Sigmoid colon (tissue), 7 donors: ENCODE measurements at places on chromosomes 4 and X. TPM values are rescaled to one million over a fixed set of nuclear protein-coding genes. Genes with fewer than 3 reads are reported as not detected.

GRCh38 chr4:4709736-4710135, 149.7 kb upstream of the MSX1 start:
- H3K36me3 ChIP-seq: no peaks in the 10 kb centered on the region
- no peaks in the 10 kb centered on the region for H3K27me3 ChIP-seq
- DNase-seq: no peak
- no peak overlapping the region for H3K27ac ChIP-seq
- H3K4me1 ChIP-seq: no peaks in the 10 kb centered on the region

GRCh38 chrX:46179748-46180147, 365.5 kb downstream of the ZNF674 start:
- no peak overlapping the region for H3K27ac ChIP-seq
- H3K27me3 ChIP-seq: no peaks in the 10 kb centered on the region
- no peak for DNase-seq

- H3K27me3 ChIP-seq: no peaks in the 10 kb centered on the region
- H3K4me1 ChIP-seq: no peaks in the 10 kb centered on the region
- H3K4me3 ChIP-seq: no peak overlapping the region
- no peaks in the 10 kb centered on the region for H3K36me3 ChIP-seq
Observed at GRCh38 chr4:80173401-80173800, 23.9 kb upstream of the PRDM8 start.

DNA sequence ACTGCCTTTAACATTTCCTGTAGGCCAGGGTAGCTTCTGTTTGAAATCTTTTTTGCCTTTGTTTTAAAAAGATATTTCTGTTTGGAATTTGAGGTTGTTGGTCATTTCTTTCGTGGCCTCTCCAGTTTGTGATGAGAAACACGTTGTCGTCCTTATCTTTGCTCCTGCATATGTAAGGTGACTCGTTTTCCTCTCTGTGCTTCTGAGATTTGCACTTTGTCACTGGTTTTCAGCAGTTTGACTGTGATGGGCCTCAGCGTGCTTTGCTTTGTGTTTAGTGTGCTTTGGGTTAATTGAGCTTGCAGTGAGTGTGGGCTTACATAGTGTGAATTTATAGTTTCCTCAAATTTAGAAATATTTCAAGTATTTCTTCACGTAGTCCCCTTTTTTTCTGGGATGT, 81.5 kb downstream of the FAM193A start:
- no peak overlapping the region for H3K27ac ChIP-seq
- no peak for DNase-seq
- H3K27me3 ChIP-seq: no peaks in the 10 kb centered on the region
- H3K4me1 ChIP-seq: peaks cover 18% of the 10 kb centered on the region
- H3K4me3 ChIP-seq: no peak overlapping the region

DNA sequence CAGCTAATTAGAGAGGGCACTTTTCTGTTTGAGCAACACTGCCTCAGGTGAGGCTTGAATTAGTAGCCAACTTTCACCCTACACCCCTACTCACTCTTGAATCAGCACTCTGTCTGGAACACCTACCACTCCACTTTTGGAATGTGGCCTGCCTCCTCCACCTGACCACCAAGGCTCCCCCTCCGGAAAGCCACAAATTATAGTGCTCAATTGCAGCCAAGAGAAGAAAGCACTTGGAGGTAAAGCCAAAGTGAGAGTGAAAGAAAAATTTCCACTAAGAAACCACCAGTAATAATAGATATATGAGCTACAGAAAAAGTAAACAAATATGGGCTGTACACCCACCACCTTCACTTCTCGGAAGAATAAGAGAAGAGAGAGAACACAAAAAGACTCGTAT, 41.1 kb downstream of the PPP3CA start:
- H3K4me3 ChIP-seq: no peak overlapping the region
- H3K4me1 ChIP-seq: peaks cover 21% of the 10 kb centered on the region
- no peaks in the 10 kb centered on the region for H3K27me3 ChIP-seq
- no peak for DNase-seq
- no peak overlapping the region for H3K27ac ChIP-seq

MAGEB3 gene
- total RNA-seq: not detected

ARHGAP10 gene
- 158 TPM for total RNA-seq

CEP44 gene
- 47.4 TPM for total RNA-seq

DNA sequence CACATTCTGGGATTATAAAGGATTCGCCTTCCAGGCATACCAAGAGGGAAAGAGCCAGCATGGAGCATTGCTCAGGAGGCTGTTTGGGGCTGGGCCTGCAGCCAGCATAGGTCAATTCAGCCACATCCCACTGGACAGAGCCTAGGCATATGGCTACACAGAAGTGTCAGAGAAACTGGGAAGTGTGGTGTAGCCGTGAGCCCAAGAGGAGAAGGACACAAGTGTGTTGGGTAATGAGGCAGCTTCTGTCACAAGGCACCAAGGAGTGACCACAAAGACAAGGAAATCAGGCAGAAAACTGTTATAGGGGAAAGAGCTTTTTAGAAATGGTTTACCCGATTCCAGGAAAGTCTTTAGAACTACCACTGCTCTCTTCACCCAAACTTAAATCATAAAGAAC, 178.6 kb upstream of the TBL1X start:
- DNase-seq: no peak
- no peaks in the 10 kb centered on the region for H3K4me1 ChIP-seq
- H3K27ac ChIP-seq: no peak overlapping the region
- no peak overlapping the region for H3K4me3 ChIP-seq
- no peaks in the 10 kb centered on the region for H3K27me3 ChIP-seq
- H3K36me3 ChIP-seq: no peaks in the 10 kb centered on the region

GRCh38 chr4:98469771-98470170, 188.6 kb downstream of the TSPAN5 start:
- H3K36me3 ChIP-seq: no peaks in the 10 kb centered on the region
- H3K4me3 ChIP-seq: no peak overlapping the region
- no peak for DNase-seq
